ENCODE measurements at places on chromosomes 7 and 10. TPM values are rescaled to one million over a fixed set of nuclear protein-coding genes. Genes with fewer than 3 reads are reported as not detected.

GRCh38 chr10:92074126-92074887 is 150.7 kb downstream of the BTAF1 start:
- DNase-seq = no peak
- H3K4me3 ChIP-seq = no peak overlapping the region
- no peaks in the 10 kb centered on the region for H3K27me3 ChIP-seq
- no peaks in the 10 kb centered on the region for H3K4me1 ChIP-seq
- no peak overlapping the region for H3K27ac ChIP-seq

- H3K4me3 ChIP-seq = no peak overlapping the region
- H3K4me1 ChIP-seq = no peaks in the 10 kb centered on the region
- H3K36me3 ChIP-seq = peaks cover 10% of the 10 kb centered on the region
- no peak for DNase-seq
- no peaks in the 10 kb centered on the region for H3K27me3 ChIP-seq
Measured at GRCh38 chr10:58531084-58531695, 18.5 kb downstream of the BICC1 start.

DNA sequence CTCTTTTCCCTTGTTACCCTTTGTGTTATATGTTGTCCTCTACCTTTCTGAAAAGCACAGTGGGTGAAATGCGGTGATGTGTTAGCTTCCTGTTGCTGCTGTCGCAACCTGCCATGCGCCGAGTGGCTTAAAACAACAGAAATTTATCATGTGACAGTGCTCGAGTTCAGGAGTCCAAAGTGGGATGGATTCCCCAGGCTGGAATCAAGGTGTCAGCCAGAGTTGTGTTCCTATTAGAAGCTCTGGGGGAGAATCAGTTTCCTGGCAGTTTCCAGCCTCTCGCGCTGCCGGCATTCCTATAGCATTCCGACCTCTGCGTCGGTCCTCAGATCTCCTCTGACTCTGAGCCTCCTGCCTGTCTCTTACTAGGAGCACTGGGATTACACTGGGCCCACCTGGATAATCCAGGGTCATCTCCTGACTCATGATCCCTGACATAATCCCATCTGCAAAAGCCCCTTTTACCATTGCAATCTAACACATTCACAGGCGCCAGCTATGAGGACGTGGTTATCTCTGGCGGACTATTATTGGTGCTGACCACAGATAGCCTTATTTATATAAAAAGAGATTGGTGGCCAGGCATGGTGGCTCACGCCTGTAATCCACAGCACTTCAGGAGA is 207.5 kb downstream of the CUX1 start:
- peak overlapping the region; percentile 47 for H3K27ac ChIP-seq
- no peaks in the 10 kb centered on the region for H3K27me3 ChIP-seq
- no peak for DNase-seq
- peaks cover 5% of the 10 kb centered on the region for H3K36me3 ChIP-seq
- H3K4me3 ChIP-seq = no peak overlapping the region
- H3K4me1 ChIP-seq = peaks cover 22% of the 10 kb centered on the region

Gene TMEM236
- total RNA-seq = 11.6 TPM

Gene GTF2IRD1
- 47.9 TPM for total RNA-seq

Gene ANKRD61
- 0.31 TPM for total RNA-seq

- H3K27ac ChIP-seq = peak within 1 kb of the TSS; percentile 95
- peak within 1 kb of the TSS; percentile 98 for H3K4me3 ChIP-seq
- no peaks in the 10 kb centered on the region for H3K27me3 ChIP-seq
Measured at GRCh38 chr10:86756511-86757112, at the start of gene BMPR1A. BMPR1A (plus strand) TSS chr10:86756619; CDS start chr10:86876019, 119,400 bp downstream.

Data from type B pancreatic cell (in vitro differentiated cells).